ENCODE measurements at places on chromosomes 12 and 14.

GRCh38 chr14:99560922-99561683 is 42.9 kb downstream of the CCDC85C start:
- peak; percentile 64 for DNase-seq

- no peak for DNase-seq
Observed at GRCh38 chr12:132108211-132108832, 35.8 kb downstream of the DDX51 start.

GRCh38 chr12:77736219-77736965 is 94.3 kb upstream of the NAV3 start:
- no peak for DNase-seq

DNA sequence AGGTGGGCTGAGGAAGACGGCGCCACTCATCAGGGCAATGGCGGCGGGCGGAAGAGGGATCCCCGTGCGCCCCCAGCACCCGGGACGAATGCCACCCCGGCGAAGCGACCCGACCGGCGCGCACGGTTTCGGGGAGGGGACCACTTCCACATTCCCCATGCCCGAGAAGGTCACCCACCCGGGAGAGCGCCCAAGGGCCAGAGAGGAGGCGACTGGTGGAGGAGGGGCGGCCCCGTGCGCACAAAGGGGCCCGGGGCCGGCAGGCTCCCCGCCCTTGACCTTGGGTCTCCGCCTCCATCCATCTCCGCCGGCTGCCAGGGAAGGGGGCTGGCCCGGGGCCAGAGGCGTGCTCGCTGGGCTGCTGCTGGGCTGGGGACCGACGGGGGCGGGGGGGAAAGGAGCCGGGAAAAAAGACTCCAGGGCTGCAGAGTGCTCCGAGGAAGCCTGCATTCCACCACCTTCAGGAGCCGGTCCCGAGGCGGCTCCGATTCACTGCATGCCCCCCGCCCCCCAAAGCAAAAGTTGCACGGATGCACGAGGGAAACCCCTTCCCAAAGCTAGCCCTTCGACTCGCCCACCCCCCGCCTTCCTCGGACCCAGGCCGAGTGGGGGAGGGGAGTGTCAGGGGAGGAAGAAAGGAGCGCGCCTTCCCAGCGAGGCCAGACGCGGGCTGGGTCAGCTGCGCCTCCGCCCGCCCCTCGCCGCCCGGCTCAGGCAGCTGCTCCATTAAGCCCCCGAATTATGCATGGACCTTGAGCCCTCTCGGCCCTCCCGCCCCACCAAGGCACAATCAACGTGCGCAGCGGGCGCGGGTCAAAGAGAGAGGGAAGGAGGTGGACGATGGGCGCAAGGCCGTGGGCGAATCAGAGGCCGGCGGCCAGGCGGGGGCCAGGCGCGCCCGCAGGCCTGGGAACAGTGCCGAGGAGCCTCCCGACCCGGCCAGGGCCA is 26.2 kb downstream of the BCL11B start:
- DNase-seq, result no peak

DNA sequence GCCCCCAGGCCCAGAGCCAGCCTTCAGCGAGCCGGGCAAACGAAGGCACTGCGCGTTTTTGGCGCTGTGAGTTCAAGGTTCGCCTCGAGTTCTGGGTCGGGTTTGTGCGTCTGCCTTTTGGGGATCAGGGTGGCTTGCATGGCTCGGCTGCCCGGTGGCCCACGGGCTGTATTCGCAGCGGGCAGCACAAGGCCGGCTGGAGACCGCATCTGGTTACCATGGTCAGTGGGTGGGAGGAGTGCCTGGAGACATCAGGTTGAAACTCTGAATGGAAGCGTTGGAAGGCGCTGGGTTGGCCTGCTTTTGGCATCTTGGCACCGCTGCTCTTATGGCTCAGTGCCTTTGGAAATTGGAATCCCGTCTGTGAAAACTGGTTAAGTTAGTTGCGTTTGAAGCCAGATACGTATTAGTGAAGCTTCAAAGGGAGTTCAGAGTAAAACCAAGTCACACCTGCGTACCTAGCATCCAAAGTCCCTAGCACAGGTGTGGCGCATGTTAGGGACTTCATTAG is 50.9 kb downstream of the SNAPC1 start:
- DNase-seq, result peak; percentile 83

DNA sequence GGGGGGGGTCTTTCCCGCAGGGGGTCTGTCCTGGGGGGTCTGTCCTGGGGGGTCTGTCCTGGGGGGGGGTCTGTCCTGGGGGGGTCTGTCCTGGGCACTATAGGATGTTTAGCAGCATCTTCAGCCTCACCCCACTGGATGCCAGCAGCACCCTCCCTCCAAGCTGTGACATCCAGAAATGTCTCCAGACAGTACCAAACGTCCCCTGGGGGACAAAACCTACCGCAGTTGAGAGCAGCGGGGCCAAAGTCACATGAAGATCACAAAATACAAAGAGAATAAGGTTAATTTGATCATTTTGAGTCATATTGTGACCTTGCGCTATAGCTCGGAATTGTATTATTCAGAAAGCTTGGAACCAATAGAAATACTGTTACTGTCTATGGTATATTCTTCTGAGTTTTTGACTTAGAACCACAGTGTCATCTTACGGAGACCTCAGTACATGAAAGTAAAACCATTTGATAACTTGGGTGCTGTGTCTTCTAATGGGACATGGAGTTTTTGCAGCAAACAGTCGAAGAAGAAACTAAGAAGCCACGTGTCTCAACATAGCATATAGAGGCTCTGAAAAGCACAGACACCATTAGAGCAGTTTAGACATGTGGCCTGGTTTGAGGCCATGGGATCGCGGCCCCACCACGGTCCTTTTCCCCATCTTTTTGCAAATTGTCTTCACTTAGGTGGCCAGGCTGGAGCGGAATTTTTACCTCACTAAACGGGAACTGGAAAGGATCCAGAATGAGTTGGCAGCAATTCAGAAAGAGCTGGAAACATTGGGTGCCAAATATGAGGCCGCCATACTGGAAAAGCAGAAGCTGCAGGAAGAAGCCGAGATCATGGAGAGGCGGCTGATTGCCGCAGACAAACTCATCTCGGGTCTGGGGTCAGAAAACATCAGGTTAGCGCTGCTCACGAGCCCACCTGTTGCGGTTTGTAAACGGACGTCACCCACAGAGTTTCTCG is 59.9 kb downstream of the CCDC92 start:
- DNase-seq, result no peak

DNA sequence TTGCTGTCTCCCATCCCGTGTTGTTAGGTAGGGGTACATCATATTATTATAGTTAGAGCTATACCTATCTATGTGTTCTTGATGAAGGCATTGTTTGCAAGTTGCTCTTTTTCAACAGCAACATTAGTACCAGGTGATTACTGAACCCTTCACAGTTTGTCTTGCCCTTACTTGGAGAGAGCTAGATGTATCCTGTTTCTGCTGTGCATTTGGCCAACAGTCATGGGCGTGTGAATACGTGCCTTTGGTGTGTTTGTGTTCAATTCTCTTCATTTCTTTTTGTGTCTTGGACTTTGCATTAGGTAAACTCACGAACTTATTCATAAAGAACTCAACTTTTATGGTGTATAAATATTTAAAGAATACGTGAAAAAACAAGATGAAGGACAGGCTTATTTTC is 14.3 kb downstream of the ARF6 start:
- DNase-seq, result no peak

DNA sequence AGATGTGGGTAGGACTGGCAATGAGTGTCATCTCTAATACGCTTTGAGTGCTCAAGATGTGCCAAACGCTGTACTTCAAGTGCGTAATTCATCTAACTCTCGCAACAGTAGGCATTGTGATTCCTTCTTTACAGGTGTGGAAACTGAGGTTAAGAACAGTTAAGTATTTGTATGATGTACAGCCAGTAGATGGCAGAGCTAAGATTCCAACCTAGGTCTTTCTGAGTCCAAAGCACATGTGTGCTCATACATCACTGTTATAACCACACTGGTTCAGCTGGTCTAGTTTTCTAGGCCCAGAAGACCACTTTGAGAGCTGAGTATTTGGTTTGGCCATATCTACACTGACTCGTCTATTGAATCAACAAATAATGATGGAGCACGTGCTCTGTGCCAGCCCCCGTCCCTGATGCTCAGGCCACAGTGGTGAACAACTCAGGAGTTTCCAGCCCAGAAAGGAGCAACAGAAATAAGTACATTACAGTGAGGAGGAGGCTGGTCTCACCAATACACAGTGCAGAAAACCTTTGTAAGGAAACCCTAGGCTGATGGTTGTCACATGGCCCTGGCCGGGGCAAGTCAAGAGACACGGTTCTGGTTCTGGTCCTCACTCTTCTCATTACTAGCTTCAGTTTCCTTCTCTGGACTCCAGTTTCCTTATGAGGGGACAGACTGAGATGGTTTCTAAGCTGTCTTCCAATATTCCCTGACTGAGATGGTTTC is 69.3 kb upstream of the SCN8A start:
- no peak for DNase-seq

- peak; percentile 17 for DNase-seq
Observed at GRCh38 chr12:63400718-63401117, 249.7 kb upstream of the AVPR1A start.

DNA sequence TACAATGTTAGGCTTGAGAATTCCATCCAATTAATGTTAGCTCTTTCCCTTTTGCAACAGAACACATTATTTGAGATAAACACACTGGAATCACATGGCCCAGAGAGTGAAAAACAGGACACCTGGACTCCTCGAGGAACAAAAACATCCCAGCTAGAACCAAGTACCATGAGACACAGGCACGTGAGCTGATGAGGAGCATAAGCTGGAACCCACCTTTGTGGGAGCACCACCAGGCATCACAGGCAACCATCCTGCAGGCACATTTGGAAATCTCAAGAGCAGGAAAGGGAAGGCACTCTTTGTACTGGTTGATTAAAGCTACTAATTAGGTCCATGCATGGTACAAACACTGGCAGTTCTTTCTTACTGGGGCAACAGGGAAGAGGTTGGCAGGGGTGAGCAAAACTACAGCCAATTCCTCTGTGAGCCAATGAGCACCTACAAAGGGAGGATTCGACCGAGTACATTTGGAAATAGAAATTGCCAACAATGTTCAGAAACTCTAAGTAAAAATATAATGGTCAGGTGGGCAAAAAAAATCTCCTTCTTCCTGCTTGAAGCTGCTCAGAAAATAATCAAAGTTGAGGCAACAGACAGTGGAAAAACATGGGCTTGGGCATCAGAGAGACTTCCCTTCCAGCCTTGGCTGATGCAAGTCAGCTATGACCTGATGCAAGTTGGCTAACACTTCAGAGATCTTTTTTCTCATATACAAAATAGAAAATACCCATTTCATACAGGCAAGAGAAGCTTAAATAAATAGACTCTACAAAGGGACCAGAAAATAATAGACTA is 216.7 kb downstream of the NUAK1 start:
- no peak for DNase-seq

DNA sequence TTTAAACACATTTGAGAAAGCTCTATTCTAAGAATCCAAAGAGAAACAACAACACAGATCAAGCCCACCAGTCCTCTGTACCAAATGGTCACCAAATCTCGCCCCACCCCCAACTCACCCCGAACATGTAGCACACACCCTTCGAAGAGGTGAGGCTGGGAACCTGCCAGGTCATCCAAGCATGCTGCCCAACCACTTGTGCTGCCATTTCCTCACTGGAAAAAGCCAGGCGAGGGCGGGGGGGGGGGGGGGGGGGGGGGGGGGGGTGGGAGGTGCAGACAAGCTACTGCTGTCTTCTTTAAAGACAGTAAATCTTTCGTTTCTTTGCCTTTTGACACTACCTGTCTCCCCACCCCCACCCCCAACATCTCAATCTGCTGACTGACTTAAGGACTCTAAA is 59.9 kb downstream of the SETD3 start:
- DNase-seq, result no peak

DNA sequence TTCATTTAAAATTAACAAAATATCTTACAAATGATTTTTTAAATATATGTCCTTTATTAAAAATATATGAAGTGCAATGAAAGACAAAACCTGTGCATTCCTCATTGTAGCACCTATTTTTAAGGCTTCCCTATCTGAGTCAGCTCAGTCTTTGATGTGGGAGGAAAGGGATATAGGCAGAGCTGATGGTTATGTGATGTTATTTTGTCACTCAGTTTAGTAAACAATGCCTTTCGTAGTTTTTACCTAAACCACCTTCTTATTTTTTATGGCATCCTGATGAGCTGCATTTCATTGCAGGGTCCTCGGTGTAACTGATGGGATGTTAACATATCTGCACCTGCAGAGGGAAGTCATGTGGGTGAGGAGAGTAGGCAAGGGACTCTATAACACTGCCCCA is 58.9 kb upstream of the FRMD6 start:
- no peak for DNase-seq

- DNase-seq, result no peak
Observed at GRCh38 chr12:9334041-9334692, 126.0 kb upstream of the PZP start.

- peak; percentile 58 for DNase-seq
Observed at GRCh38 chr12:27331927-27332324, 710 bp upstream of the BMAL2 start.

DNA sequence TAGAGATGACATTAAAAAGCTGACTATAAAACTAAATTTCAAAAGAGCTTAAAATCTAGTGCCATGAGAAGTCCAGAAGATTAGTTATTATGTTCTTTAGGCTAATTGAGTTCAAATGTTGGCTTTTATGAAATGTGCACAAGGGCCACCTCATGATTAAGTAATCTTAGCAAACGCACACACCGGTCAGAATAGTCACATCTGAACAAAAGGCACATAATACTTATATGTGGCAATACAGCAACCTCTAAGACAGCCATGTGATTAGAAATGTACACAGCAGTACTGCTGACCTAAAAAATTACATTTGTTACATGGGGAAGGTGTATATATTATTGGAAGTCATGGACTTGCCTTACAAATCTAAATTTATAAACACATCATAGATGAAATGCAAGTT is 344.7 kb upstream of the GARIN6 start:
- DNase-seq, result no peak

- no peak for DNase-seq
Observed at GRCh38 chr12:121279071-121279375, 17.5 kb downstream of the CAMKK2 start.

GRCh38 chr12:119505001-119505400 is 88.6 kb upstream of the TMEM233 start:
- DNase-seq, result peak; percentile 68

- peak; percentile 92 for DNase-seq
Observed at GRCh38 chr14:24215495-24216344, at the start of gene MDP1. MDP1 (minus strand) TSS chr14:24216066; CDS start chr14:24215955, 111 bp downstream.

GRCh38 chr12:13375583-13376345 is 179.2 kb downstream of the EMP1 start:
- DNase-seq, result no peak

- peak; percentile 86 for DNase-seq
Observed at GRCh38 chr12:6274231-6275221, 36.0 kb upstream of the PLEKHG6 start.

- DNase-seq, result peak; percentile 86
Observed at GRCh38 chr14:75648066-75648838, 12.4 kb downstream of the ERG28 start.

All from osteoblast (primary cell).